AG04449 (cell line): ENCODE measurements at places on chromosomes 3 and 15.

GRCh38 chr3:88671573-88671972 lies 435.8 kb upstream of the EPHA3 start:
- DNase-seq = no peak

GRCh38 chr3:99965077-99965476 lies 147.4 kb downstream of the CMSS1 start:
- DNase-seq = no peak

DNA sequence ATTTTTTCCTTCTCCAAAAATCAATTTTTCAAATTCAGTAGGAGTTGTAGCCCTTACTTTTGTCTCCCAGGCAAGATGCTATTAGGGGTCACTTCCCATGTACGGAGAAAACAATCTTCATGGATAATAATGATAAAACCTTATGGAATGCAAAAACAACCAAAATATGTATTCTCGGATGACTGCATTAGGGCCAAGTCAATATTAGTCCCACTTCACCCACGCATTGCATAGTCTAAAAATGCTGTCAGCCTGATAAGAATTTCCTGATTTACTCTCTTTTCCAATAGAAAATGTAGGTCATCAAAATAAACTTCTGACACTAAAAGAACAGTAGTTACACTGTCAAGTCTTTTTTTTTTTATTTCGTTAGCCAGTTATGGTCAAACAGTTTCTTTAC lies 2.7 kb downstream of the VGLL3 start:
- peak; percentile 78 for DNase-seq

- DNase-seq = no peak
Measured at GRCh38 chr3:188829130-188829529, 342.6 kb upstream of the TPRG1 start.

DNA sequence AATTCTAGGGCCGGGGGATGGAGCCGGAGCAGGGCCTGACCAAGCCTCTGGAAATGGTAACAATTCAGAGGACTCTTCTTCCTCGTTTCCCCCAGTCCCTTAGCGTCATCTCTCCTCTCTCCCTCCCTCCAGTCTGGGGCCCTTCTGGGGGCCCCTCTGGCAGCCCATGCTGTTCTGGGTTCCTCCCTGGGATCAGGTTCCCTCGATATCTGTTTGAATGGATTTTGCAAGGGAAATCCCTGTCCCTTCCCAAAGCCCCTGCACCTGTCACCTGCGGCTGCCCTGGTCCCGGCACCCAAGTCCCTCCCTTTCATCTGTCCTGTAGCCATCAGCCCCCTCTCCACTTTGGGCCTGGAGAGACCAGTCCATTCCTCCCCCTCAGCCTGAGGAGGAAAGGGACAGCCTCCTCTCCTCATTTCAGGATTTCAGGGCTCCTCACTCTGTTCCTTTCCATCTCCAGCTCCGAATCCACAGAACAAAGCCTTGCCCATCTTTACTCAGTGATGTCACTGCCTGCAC lies 1.7 kb upstream of the PLCB2 start:
- DNase-seq = no peak

GRCh38 chr3:11706604-11707003 lies 62.9 kb upstream of the VGLL4 start:
- DNase-seq = no peak

GRCh38 chr15:73948396-73948795 lies 22.1 kb downstream of the LOXL1 start:
- no peak for DNase-seq

DNA sequence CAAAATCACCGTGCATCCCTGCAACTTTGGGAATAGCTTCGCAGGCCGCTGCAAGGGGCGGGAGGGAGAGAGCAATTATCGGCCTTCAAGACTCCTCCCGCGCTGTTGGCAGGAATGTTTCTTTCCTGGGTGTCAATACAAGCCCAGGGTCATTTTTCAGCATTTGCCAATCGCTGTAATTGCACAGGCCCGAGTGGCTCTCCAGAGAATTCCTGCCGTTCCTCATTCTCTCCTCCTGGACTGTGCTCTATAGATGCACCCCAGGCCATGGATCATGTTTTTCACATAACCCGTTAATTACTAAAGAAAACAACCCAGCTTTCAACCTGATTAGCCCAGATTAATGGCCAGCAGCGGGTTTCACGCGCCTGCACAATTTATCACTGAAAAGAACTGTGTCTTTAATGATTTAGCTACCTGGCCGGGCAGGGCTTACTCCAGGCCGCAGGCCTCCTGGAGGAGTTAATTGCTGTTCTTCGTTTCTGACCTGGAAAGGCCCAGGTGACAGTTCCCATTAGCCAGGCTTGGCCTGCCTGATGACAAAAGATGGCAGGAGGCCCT lies 144.3 kb downstream of the OPA1 start:
- DNase-seq = no peak

- DNase-seq = no peak
Measured at GRCh38 chr3:149258298-149258697, 36.7 kb upstream of the CP start.

- no peak for DNase-seq
Measured at GRCh38 chr3:8276056-8276455, 225.6 kb upstream of the LMCD1 start.

GRCh38 chr3:189508784-189509501 lies 122.2 kb upstream of the TP63 start:
- DNase-seq = no peak

DNA sequence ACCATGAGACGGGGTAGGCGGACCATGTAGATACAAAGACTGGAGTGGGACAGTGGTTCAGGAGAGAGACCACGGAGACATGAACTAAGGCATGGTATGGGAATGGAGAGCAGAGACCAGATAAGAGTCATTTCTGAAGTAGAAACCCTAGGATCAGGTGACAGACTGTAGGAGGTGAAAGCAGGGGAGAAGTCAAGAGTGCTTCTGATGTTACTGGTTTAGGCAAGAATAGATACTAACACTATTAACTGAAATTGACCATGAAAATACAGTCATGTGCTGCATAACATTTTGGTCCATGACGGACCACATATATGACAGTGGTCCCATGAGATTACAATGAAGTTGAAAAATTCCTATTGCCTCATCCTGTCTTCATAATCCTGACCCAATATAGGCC lies 41.7 kb downstream of the RASGRP1 start:
- DNase-seq = no peak

- DNase-seq = peak; percentile 49
Measured at GRCh38 chr3:104460477-104461406, 906.0 kb upstream of the ALCAM start.

- DNase-seq = no peak
Measured at GRCh38 chr15:64251121-64251520, 88.3 kb upstream of the PPIB start.

DNA sequence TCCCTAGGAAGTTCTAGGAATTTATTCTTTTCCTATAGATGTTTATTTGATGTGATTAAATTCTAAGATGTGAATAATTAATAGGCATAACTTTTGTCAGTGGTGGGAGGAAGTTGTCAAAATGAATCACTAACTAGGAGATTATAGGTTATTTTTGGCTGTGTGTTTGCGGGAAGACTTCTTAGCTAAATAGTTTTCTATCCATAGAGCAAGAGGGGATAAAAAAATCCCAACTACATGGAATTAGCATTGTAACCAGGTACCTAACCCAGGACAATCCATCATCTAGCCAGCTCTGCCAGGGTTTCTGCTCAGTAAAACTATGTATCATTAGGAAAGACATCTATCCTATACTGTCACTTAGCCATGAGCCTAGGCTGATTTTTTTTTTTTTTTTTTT lies 23.9 kb downstream of the SLC30A4 start:
- DNase-seq = no peak

- no peak for DNase-seq
Measured at GRCh38 chr3:136263251-136263650, 13.1 kb downstream of the PCCB start.

- DNase-seq = no peak
Measured at GRCh38 chr15:51577636-51578304, 44.8 kb downstream of the DMXL2 start.

- DNase-seq = no peak
Measured at GRCh38 chr3:179606534-179607085, 2.0 kb downstream of the NDUFB5 start.

GRCh38 chr3:139267300-139268246 lies 76.2 kb upstream of the MRPS22 start:
- no peak for DNase-seq

GRCh38 chr15:48803877-48804276 lies 7.0 kb downstream of the CEP152 start:
- DNase-seq = no peak

DNA sequence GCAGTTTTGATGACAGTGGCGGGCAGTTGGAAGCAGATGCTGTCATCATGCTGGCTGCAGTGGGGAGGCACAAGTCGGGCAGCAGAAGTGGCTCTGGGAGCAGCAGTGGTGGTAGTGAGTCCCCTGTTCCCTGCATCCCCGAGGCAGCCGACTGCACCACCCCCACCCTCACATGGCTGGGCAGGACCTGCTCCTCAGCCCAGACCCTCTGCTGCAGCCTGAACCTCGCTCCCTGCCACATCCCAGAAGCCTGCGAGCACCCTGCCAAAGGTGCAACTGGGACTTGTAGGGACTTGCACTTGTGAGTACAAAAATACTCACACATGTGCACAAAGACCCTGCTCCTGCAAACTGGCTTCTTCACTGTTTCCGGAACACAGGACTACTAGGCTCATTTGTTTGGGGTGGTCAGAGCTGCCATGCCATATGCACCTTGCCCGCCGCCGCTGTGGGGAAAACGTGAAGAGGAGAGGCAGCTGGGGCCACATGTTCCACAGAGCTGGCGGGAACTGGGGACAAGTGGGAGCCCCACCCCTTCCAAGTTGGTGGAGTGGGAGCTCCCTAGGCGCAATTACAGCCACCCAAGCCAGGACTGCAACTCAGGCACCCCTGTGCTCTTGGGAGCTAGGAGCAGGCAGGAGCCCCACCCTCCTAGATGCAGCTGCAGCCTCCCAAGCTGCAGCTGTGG lies 2.2 kb downstream of the JMJD7 start:
- DNase-seq = no peak

DNA sequence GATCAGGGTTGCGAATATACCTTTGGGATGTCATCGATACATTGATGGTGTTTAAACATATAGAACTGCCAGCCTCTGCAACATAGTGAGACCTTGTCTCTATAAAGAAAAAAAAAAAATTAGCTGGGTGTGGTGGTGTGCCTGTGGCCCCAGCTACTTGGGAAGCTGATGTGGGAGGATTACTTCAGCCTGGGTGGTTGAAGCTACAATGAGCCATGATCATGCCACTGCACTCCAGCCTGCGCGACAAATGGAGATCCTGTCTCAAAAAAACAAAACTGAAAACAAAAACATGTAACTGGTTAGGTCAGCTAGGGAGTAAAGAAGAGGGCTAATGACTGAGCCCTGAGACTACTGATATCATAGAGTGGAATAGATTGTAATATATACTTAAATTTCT lies 30.7 kb upstream of the MGA start:
- DNase-seq = no peak

DNA sequence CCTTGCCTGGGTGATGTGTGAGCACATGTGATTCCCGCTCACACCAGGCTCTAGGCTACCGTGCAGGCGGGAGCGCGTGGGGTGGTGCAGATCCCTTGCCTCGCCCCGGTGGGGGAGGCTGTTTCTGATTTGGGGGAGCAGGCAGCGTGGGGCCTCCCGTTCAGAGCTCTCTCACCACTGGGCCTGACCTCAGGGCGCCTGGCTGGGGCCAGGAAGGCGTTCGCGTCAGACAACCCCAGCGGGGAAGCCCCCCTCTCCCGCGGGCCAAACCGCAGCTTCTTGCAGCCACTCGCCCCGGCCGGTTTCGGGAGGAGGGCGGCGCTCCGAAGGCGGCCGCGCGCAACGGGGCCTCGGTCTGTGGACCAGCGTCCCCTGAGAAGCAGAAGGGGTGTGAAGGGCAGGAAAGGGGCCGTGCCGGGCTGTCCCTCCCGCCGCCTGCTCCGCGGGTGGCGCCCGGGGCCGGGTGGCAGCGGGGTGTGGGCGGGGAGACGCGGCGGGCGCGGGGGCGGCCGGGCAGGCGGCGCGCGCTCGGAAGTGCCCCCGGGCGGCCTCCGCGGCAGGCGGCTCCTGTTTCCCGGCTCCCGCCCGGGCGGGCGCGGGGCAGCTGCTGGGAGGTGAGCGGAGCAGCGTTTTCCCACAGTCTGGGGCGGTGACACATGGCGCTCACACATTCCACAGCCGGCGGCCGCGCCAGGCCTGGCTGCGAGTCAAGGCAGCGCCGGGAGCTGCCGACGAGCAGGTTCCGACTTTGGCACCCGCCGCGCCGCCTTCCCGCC lies 65.1 kb upstream of the HES1 start:
- DNase-seq = no peak

- no peak for DNase-seq
Measured at GRCh38 chr15:33279613-33280205, 31.1 kb upstream of the RYR3 start.
